ENCODE measurements at places on chromosomes 5 and 9.

DNA sequence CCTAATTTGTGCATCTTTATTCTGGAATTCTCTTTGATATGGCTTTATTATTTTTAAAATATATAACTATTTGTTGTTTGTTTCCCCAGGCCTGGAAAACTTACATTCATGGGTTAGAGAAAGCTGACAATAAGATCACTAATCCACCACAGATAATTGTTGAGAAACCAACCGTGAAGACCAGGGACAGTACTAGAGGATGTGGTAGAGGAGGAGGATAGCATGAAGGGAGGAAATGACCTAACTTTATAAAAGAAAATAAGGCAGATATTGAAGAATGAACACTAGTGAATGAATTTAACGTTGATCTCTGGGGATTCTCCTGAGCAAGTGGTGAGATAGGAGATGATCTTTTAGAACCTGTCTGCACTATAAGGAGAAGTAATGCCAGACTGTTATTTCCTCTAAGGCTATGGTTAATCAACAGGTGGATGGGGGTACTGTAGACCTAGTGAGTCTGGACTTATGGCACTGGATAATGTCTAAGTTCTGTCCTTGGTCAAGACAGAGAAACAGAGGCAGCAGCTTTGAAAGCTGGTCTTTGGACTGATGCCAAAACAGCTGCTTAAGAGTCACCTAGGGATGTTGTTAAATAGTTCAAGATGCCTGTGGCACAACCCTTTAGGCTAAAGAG lies 52.4 kb downstream of the NREP start:
- DNase-seq = no peak

DNA sequence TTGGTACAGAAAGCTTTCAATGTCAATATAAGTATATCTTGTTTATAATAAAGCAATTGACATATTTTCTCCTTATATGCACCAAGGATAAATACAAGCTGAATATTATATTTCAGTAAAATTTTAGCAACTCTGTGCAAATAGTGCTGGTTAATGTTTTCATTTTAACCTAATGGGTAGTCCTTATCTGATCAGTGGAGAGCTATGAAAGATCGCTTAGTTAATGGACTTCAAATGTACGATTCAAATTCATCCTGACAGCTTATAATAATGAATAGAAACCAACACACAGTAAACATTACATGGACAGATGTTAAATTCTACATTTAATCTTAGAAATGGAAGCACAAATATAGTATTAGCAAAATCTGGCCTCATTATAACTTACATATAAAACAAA lies 1495.2 kb upstream of the C9orf72 start:
- DNase-seq = no peak

DNA sequence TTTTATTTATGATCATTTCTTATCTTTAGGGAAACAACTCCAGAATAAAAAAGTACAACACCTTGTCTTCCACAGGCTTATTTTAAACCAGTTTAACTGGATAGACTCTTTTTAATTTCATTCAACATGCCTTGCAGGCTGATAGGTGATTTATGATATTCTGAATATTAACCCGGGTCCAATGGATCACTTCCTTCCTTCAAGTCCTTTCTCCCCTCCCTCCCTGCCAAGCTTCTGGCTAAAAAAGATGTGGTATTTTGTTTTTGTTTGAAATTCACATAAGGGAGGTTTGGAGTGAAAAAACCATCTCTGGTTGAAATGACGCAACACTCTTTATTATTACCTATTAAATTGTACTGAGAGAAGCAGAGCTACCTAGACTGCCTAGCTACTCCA lies 265.3 kb downstream of the MLLT3 start:
- no peak for DNase-seq

DNA sequence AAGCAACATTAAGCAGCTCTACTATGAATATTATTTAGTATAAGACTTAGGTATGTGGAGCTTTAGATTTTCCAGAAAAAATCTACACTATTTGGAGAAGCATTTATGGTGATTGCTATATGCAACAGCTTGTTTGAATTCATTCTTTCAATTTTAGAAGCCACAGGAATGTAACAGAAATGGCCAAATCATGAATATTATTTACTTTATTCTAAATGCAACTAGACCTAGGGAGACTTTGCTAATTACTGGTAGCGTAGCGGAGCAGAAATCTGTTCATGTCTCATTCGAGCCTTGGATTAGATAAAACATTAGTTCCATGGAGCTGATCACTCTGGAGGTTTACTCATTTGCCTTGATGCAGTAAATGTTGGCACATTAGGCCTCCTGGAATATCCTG lies 290.2 kb downstream of the ZNF608 start:
- DNase-seq = peak; percentile 78

GRCh38 chr9:124279531-124280175 lies 21.9 kb downstream of the NEK6 start:
- no peak for DNase-seq

DNA sequence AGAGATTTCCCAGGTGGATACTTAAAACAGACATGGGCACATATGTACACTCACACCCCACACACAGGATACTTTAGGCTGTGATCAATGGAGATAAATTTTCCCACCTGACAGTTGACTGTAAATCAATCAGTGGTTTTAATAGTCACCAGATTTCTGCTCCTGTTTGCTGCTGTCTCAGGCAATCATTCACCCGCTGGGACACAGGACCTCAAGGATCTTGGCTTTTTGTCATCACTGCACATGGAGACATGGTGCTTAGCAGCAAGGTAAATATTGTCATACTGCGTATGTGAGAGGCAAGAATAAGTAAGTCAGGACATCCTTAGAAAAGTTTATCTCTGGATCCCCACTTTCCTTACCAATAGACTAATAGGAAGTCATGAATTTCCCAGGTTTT lies 60.8 kb upstream of the KLF9 start:
- peak; percentile 19 for DNase-seq

GRCh38 chr9:115665519-115665918 lies 488.1 kb upstream of the PAPPA start:
- peak; percentile 61 for DNase-seq

DNA sequence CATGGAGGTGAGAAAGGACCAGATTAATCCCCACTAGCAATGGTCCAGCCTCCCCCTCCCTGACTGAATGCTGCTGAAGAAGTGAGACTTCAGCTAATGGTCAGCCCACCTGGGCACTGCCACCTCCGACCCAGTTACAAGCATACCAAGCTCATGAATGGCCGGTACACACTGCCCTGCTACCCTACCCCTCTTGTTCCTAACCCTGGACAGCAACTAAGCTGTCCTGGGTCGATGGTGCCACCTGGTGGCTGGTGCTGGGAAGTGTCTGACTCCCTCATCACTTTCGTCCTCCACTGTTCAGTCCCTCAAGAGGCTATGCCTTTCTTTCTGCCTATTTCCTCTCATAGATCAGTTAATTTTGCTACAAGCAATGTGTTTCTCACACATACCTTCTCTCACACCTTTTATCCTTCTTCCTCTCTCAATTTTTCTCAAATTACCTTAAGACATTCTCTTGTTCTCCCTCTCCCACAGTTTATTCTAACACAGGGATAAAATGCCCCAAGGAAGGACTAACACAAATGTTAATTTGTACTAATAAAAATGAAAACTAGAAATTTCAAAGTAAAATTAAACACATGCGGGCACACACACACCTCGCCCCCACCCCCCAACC lies 42.4 kb downstream of the PAX5 start:
- no peak for DNase-seq

DNA sequence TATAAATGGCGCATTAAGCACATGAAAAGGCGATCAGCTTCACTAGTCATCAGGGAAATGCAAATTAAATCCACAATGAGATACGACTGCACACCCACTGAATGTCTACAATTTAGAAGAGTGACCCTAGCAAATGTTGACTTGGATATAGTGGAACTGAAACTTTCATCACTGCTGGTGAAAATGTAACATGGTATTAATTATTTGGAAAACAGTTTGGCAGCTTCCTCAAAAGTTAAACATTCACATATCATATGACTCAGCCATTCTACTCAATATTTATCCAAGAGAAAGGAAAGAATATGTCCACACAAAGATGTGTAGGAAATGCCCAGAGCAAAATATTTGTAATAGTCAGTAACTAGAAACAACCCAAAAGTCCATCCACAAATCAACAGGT lies 146.5 kb downstream of the LPAR1 start:
- DNase-seq = peak; percentile 71

DNA sequence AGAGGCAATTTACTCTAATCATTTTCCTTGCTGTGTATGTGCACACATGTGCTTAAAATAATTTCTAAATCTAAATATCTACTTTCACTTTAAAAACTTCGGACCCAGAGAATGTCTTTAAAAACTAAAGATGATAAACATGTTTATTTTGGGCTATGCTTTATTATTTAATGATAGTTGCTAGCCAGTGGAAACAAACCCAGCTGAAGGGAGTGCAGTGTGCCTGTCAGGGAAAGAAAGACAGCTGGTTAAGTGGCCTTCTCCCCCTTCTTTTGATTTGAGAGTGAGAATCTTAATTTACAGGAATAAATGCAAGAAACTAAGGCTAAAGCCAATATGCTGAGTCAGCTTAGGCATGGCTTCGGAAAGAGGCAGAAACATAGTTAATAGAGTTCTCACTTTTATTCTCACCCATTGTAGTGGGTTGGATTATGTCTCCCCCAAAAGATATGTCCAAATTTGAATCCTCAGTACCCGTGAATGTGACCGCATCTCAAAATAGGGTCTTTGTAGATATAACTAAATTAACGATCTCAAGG lies 111.4 kb downstream of the DCP2 start:
- no peak for DNase-seq

GRCh38 chr5:137815202-137815990 lies 52.3 kb upstream of the MYOT start:
- no peak for DNase-seq

DNA sequence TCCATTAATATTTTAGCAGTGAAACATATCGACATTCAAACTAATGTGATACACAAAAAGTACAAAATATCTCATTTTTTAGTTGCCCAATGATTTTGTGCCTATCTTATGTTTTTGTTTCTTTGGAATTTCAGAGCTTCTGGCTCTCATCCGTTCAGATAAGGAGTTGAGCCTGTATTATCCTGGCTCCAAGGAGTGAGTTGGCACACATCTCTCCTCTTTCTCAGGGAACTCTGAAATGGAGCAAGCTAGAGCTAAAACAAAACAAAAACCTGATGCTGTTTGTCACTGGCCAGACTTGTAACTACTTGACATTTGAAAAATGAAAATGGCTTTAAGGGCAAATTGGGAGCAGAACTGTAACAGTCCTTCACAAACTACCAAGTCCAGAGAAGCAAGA lies 131.3 kb upstream of the SLC28A3 start:
- DNase-seq = no peak

DNA sequence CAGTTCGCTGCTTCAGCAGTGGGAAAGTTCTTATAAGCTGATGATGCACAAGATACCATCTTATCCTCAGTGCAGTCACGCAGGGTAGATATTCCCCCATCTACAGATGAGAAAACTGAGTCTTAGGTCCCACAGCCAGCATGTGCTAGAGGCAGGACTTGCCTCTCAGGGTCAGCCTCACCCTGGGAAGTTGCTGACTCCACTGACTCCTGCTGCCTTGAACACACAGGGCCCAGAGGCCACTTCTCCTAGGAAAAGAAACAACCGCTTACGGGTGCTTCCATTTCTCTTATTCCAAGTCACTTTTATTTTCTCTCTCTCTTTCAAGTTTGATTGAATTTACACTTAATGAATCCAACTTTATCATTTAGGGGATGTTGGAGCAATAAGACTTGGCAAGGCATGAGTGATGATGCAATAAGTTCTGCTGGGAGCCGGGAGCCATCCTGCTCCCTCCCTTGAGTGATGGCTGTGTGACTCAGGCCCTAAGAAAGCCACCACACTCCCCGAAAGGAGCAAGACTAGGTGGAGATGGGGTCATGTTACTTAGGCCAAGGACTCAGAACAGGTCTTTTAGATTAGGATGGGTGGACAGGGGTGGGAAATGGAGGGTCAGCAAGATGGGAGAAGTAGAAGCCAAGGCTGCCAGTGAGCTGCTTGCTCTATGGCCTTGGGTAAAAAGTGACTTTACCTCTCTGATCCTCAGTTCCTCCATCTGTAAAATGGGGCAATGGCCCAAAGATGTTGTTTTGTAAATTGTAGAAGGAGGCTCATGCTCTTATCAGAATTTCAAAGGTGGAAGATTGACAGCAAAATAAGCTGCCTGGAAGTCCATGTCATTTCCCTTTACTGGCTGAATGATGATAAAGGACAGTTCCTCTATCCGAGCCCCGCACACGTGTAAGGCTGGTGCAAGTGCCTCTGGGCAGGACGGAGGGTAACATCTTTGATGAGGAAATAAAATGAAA lies 67.4 kb upstream of the ZNF618 start:
- peak; percentile 85 for DNase-seq

GRCh38 chr9:111743275-111743674 lies 51.5 kb downstream of the SHOC1 start:
- DNase-seq = peak; percentile 71

DNA sequence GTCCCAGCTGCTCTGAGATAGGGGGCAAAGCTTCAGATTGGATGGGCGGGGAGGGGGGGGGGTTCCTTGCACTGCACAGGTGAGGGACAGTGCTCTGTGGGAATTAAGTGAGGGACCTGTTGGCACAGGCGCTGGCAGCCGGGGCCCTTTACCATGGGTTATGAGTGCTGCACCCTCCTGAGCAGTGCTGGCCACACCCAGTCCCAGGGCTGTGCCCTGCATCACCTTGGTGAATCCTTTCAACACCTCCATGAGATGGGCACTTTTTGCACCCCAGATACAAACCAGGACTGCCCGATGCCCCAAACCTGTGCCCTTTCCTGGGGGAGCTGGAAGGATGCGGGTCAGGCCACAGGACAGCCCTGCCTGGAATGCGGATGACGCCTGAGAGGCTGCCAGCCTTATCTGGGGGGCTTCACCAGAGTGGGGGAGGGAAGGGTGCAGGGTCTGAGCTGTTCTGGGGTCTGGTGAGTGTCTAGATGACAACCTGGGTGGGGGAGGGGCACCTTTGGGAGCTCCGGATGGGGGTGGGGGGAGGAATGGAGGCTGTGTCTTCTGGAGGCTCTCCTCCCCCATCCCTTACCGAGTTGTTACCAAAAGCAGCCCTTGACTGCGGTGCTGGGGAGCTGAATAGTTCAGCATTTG lies 5.2 kb downstream of the CRB2 start:
- DNase-seq = no peak

GRCh38 chr9:27347889-27348288 lies 50.9 kb upstream of the EQTN start:
- no peak for DNase-seq

DNA sequence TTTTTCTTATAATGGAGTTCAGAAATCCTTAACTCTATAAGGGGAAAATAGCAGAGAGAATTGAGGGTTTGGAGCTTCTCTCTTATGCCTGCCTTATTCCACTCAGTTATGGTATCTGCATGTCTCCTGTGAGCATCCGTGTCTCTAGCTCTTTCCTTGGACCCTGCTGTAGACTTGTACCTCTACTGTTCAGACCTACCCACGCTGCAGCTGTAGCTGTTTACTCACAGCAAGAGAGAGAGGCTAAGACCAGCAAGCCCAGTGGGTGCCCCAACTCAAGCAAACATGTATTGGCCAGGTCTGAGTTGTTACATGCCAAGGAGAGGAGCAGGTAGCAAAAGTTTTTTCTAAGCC lies 7.1 kb upstream of the PCSK1 start:
- no peak for DNase-seq

DNA sequence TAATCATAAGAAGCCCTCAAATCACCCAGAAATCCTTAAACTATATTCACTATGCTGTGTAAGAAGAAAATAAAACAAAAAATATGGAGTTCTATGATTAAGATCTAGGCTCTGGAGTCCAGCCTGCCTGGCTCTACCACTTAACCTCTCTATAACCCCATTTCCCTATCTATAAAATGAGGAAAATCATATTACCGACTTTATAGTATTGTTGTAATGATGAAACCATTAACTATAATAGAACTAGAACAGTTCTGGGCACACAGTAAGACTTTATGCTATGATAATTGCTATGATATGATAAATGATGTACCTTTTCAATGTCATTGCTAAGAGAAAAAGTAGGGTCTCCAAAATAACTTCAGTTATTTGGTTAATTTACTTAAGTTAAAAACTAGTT lies 40.3 kb downstream of the MPDZ start:
- DNase-seq = no peak

Measured in fibroblast of skin of abdomen (primary cell).